ENCODE measurements at places on chromosomes 7 and 10.

DNA sequence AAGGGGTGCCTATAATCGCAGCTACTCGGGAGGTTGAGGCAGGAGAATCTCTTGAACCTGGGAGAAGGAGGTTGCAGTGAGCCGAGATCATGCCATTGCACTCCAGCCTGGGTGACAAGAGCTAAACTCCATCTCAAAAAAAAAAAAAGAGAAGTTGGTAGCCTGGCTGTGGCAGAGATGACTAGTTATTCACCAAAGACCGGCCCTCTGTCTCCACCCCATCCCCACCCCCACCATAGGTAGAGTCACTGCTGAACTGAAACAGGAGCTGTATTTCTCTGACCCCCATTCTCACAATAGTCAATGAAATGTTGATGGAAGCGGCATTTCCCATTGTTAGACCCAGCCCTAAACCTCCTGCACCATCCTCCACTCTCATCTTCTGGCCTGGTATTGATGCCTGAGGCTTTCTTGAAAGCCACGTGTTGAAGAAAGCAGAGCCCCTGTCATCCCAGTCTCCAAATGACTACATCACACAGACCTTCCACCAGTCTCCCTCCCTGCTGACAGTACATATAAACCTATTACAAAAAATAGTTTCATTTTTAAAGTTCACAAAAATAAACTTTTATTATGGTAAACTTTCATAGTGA is 9.4 kb upstream of the PIK3CG start:
- no peak for DNase-seq

GRCh38 chr7:92504563-92504962 is 23.8 kb downstream of the PEX1 start:
- DNase-seq: no peak

DNA sequence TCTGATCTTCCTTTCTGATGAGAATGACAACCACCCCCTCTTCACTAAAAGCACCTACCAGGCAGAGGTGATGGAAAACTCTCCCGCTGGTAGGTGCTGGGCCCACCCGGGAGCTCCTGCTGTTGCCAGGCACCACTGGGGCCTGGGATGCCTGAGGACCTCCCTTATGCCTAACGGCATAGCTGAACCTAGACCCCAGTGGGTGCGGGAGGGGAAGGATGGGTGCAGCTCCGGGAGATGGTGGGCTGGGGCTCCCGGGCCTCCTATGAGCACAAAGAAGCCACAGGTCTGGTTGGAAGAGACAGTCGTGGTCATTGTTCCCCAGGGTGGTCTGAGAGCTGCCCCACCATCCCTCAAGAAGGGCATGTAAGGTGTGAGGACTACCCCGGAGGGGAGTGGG is 15.6 kb upstream of the VSIR start:
- DNase-seq: no peak

GRCh38 chr7:5620459-5620881 is 161.0 kb downstream of the RNF216 start:
- no peak for DNase-seq

GRCh38 chr10:125479059-125479458 is 203.9 kb downstream of the TEX36 start:
- DNase-seq: no peak

DNA sequence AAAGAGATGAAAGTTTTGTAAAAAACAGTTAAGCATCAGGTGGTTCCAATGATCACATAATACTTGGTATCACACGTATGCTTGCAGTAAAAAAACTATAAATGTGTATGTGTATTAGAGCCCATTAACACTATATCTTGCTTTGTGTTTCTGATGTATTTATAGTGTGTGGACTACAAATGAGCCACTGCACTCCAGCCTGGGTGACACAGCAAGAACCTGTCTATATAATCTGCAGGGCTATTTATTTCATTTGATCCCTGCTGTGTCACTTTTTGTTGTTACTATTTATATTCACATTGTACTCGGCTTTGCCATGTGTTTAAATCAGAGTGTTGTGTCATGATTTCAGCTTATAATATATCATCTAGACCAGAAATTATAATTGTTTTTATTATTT is 487.8 kb upstream of the TEX47 start:
- DNase-seq: no peak

DNA sequence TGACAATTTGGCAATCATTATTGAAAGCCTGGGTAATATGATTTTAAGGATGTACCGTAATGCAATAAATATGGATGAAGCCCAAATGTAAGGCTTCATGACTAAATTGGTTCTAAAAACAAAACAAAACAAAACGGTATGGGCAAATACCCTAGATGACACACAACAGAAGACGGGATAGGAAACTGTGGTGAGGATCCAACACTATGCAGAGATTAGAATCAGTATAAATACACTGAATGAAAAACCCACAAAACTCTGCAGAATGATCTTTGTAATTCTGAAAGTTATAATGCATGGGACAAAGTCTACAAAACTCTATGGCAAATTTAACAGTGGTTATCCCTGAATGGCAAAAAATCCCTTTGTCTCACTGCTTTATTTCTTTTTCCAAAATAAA is 57.6 kb downstream of the MALSU1 start:
- DNase-seq: no peak

DNA sequence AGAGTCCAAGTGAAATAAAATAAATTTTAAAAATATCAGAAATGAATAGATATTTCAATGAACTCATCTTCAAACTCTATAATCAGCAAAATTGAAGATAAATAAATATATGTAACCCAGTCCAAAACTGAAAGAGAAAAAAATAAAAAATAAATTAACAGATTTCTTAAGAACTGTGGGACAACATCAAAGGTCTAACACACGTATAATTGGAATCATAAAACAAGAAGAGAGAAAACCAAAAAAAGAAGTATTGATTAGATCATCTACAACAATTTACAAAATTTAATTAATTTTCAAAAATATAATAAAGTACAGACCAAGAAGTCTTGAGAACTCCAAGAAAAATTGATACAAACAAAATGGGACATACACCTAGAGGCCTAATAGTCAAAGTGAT is 625.8 kb upstream of the SORCS1 start:
- no peak for DNase-seq

DNA sequence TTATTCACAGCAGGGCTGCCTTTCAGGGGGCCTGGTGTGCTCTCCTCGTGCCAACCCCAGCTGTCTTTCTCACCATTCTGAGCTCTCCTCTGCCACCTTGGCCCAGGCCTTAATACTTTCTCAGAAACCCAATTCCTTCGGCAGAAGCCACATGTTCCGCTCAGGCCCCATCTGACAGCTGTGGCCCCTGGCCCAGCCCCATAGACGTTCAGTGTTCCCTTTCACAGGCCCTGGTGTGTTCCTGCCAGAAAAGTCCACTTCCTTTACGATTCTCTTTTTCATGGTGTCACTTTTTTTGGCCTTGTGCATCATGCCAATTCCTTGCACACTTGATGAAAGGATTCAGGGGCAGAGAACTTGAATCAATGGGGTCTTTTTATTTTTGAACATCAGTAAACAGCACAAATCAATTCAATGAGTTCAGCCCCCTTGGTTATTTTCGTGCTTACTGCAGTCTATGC is 15.9 kb upstream of the GPNMB start:
- no peak for DNase-seq

Data from GM04504 (cell line).